ENCODE measurements at places on chromosomes 3 and 15. TPM values are rescaled to one million over a fixed set of nuclear protein-coding genes. Genes with fewer than 3 reads are reported as not detected.

DNA sequence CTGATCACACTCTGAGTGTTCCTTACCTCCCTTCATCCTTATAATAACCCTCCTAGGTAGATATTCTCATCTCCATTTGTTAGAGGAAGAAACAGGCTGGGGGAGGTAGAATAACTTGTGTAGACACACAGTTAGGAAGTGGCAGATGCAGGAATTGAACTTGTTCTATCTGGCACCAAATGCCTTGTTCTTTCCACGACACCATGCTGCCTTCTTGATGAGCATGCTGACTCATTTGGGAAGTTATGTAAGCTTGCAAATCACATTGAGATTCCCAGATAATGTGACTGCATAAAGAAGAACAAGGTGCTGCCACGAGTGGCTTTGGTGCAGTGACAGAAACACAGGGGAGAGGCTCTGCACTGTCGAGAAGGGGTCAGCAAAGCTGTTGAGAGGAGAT lies 27.5 kb upstream of the NDUFB4 start:
- H3K36me3 ChIP-seq, result no peaks in the 10 kb centered on the region
- ATAC-seq, result no peak
- no peaks in the 10 kb centered on the region for H3K4me1 ChIP-seq
- no peak overlapping the region for H3K27ac ChIP-seq

- no peak for ATAC-seq
- H3K27ac ChIP-seq, result peak overlapping the region; percentile 97
- H3K4me1 ChIP-seq, result peaks cover 48% of the 10 kb centered on the region
These were observed 5.2 kb downstream of the SIAH2 start for GRCh38 chr3:150757768-150758167.

GRCh38 chr3:12991861-12992281 lies 81.4 kb downstream of the IQSEC1 start:
- peaks cover 27% of the 10 kb centered on the region for H3K36me3 ChIP-seq
- H3K27ac ChIP-seq, result no peak overlapping the region
- no peaks in the 10 kb centered on the region for H3K27me3 ChIP-seq
- no peak for ATAC-seq
- peaks cover 40% of the 10 kb centered on the region for H3K4me1 ChIP-seq
- H3K4me3 ChIP-seq, result no peak overlapping the region

DNA sequence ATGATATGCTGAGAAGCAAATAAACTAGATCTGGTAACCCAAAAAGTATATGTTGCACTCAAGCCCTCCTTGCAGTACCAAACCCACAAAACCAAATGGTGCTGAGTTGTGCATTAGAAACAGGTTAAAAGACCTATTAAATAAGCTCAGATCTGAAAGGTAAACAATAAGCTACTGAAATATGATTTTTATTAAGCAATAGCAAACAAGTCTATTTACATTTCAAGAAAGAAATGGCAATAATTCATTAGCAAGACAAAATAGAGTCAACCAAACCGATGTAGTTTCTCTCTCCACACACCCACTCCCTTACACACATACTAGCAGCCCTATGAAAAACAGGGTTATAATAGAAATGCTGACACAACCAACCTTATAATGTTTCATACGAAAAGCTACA lies 760.3 kb downstream of the FHIT start:
- no peak overlapping the region for H3K4me3 ChIP-seq
- H3K36me3 ChIP-seq, result no peaks in the 10 kb centered on the region
- H3K27me3 ChIP-seq, result no peaks in the 10 kb centered on the region
- no peak for ATAC-seq

CSNK1G1 gene
- total RNA-seq, result 38.0 TPM

CHAC1 gene
- total RNA-seq, result 2.4 TPM

EPHB3 gene
- 0.11 TPM for total RNA-seq

TRPM1 gene
- total RNA-seq, result not detected

DNA sequence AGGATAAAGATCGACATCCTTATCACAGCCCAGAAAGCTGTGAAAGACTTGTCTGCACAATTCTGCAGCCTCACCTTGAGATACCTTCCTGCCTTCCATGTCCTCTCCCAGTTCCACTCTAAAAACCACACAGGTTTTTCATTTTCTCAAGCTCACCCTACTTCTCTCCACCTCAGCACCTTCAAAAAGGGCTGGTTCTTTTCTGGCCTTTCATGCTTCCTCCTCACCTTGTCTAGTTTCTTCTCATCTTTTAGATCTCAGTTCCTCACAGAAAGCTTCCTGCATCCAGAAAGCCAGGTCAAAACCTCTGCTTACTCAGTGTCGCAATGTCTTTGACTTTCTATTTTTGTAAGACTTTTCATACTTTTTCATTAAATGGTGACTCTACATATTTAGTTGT lies 140.2 kb upstream of the STT3B start:
- peaks cover 9% of the 10 kb centered on the region for H3K4me1 ChIP-seq
- H3K27me3 ChIP-seq, result peaks cover 3% of the 10 kb centered on the region
- no peak overlapping the region for H3K27ac ChIP-seq
- H3K4me3 ChIP-seq, result no peak overlapping the region
- H3K36me3 ChIP-seq, result no peaks in the 10 kb centered on the region

DNA sequence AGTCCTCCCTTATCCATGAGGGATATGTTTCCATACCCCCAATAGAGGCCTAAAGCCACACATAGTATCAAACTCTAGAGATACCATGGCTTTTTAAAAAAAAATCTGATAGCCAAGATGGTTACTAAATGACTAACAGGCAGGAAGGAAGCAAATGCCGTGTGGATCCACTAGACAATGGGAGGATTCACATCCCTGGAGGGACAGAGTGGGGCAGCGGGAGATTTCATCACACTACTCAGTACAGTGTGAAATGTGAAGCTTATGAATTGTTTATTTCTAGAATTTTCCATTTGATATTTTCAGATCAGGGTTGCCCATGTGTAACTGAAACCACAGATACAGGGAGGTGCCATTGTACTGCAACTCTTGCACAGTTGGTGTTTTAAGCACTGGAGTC lies 826.6 kb downstream of the SQOR start:
- no peaks in the 10 kb centered on the region for H3K27me3 ChIP-seq
- no peaks in the 10 kb centered on the region for H3K4me1 ChIP-seq
- H3K4me3 ChIP-seq, result no peak overlapping the region
- H3K36me3 ChIP-seq, result no peaks in the 10 kb centered on the region
- H3K27ac ChIP-seq, result no peak overlapping the region

DNA sequence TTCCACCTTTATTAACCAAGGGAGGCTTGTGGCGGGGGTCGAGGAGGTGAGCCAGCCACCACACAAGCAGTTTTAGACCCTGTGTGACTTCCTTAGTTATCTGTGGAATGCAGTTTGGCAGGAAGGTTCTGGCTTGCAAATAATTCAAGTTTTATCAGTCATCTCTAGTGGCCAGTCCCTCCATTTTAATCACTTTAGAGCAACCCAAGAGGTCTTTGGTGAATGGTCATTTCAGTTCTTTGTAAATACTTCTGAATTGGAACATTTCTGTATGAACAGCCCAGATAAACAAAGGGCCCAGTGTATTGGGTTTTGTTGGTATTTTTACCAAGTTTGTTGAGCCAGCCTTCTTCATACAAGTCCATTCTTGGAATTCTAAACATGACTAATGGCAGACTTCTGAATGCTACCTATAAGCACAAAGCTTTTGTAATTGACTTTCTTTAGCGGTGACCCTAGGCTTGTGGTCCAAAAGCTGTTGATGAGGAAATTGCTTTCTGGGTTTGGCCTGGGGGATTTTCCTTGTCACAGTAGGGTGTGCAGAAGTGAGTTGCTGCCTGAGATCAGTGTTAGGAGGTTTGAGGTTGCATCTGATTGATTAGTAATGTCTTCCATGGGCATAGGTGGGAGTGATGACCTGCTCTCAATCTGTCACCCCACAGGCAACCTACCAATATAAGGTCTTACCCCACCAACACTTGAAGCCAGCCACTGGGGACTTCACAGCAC lies 193.3 kb upstream of the TOPAZ1 start:
- H3K27me3 ChIP-seq, result peaks cover 31% of the 10 kb centered on the region
- no peak for ATAC-seq
- H3K4me3 ChIP-seq, result no peak overlapping the region
- H3K27ac ChIP-seq, result no peak overlapping the region
- no peaks in the 10 kb centered on the region for H3K4me1 ChIP-seq

DNA sequence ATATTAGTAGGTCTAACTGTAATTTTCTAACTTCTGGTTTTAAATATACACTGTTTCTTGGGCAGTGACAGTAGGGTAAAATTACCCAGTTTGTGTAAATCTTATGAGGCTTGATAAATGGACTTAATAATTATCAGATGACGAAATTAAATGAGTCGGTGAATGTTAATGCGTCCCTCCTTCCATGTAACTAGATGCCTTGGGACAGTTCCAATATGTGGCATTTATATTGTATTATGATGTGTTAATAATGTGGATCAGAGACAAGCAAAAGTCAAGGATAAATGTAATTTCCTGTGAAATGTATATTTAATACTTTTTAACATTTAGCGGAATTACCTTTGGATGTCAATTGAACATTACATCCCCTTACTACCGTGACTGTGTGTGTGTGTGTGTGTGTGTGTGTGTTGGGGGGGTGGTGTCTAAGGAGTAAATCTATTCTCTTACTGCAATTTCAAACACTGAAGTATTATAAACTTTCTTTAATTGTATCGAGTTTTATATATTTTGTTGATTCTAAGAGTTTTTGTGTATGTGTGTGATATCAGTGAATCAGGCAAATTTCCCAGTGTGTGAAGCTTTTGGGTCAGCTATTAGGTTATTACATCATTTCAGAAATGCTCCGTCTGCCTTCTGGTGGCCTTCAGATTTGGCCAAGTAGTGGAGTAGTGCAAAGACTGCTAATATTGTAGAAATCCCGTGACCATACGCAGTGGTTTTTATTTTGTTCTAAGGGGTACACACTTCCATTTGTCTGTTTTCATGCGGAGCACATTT lies 50.1 kb downstream of the CNTN4 start:
- H3K4me3 ChIP-seq, result no peak overlapping the region
- H3K27me3 ChIP-seq, result no peaks in the 10 kb centered on the region
- H3K36me3 ChIP-seq, result no peaks in the 10 kb centered on the region
- no peaks in the 10 kb centered on the region for H3K4me1 ChIP-seq
- ATAC-seq, result no peak

DNA sequence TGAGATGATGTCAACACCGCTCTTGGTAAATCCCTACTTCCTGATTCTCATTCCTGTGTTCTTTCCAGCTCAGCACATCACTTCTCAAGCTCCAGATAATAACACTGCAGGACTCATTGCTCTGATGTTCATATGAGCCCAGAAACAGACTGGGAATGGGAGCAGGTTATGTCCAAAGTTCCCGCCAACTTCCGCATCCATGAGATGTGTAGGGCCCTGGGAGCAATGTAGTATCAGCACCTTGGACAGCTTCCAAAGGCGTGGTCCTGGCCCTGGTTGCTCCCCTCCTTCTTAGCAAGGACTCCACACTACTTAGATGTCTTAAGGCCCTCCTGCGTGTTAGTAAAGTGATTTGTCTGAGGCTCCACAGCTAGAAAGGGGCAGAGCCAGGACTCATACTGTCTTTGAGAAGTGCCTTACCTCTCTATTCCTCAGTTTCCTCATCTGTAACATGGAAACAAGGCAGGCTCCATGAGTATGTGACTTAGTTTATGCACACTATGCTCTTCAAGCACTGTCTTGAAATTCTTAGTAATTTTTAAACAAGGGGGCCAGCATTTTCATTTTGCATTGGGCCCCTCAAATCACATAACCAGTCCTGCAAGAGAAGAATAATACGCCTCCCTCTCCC lies 27.9 kb upstream of the SLC6A1 start:
- peaks cover 32% of the 10 kb centered on the region for H3K27me3 ChIP-seq
- H3K4me1 ChIP-seq, result no peaks in the 10 kb centered on the region
- no peak for ATAC-seq
- no peak overlapping the region for H3K27ac ChIP-seq
- H3K36me3 ChIP-seq, result no peaks in the 10 kb centered on the region

DNA sequence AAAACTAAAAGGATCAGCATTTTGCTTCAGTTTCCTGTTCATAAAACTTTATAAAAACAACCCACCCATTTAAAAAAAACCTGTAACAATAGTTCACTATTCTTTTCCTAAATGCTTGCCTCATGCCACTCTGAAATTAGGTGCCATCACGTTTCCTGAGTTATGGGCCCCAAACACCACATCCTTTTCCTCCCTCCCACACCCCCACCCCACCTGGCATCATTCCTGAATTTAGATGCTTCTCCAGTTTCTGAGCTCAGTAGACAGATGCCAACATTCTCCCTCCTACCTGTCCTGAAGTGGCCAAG lies 11.9 kb upstream of the ARHGEF3 start:
- H3K36me3 ChIP-seq, result no peaks in the 10 kb centered on the region
- H3K27ac ChIP-seq, result peak overlapping the region; percentile 65
- ATAC-seq, result no peak

DNA sequence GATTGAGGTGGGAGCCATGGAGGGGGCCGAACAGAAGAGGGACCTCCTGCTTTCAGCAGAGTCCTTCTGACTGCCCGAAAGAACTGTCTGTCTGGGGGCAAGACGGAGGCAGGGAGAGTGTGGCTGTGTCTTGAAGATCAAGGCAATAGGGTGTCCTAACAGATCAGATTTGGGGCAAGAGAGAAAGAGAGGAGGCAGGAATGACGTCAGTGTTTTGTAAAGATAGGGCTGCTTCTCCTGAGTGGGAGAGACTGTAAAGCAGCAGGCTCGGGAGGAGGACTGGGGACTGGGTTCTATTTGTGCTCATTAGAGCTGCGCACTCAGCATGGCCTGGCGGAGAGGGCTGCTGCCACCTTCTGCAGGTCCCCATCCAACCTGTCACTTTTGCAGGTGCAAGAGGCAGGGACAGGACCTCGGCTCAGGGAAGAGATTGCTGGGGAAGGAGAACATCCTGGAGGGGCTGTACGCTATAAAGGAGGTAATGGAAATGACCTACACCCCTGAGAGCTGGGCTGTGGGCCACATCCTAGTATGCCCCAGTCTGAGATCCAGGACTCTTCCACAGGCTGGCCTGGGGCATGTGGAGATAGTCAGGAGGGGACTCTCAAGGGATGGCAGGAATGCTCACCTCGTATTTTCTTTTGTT lies 29.0 kb upstream of the FGD5 start:
- H3K27me3 ChIP-seq, result peaks cover 33% of the 10 kb centered on the region
- H3K4me1 ChIP-seq, result no peaks in the 10 kb centered on the region
- no peak overlapping the region for H3K27ac ChIP-seq
- no peak overlapping the region for H3K4me3 ChIP-seq
- ATAC-seq, result no peak
- no peaks in the 10 kb centered on the region for H3K36me3 ChIP-seq

GRCh38 chr15:66049353-66049752 lies 180.1 kb downstream of the RAB11A start:
- H3K4me3 ChIP-seq, result no peak overlapping the region
- peaks cover 3% of the 10 kb centered on the region for H3K27me3 ChIP-seq
- H3K36me3 ChIP-seq, result no peaks in the 10 kb centered on the region
- no peaks in the 10 kb centered on the region for H3K4me1 ChIP-seq
- no peak for ATAC-seq

PLSCR2 gene
- not detected for total RNA-seq

GRCh38 chr3:74055061-74055460 lies 430.3 kb upstream of the PDZRN3 start:
- H3K27ac ChIP-seq, result no peak overlapping the region
- no peak for ATAC-seq
- H3K4me3 ChIP-seq, result no peak overlapping the region
- H3K27me3 ChIP-seq, result no peaks in the 10 kb centered on the region

- H3K4me3 ChIP-seq, result no peak overlapping the region
- no peaks in the 10 kb centered on the region for H3K36me3 ChIP-seq
- peaks cover 3% of the 10 kb centered on the region for H3K27me3 ChIP-seq
- no peaks in the 10 kb centered on the region for H3K4me1 ChIP-seq
These were observed 20.6 kb upstream of the WWTR1 start for GRCh38 chr3:149678351-149678950.

GRCh38 chr15:62057341-62057980 lies 2.8 kb downstream of the VPS13C start:
- peak overlapping the region; percentile 14 for H3K4me3 ChIP-seq
- no peaks in the 10 kb centered on the region for H3K27me3 ChIP-seq
- H3K36me3 ChIP-seq, result peaks cover 33% of the 10 kb centered on the region
- H3K27ac ChIP-seq, result no peak overlapping the region
- H3K4me1 ChIP-seq, result peaks cover 24% of the 10 kb centered on the region
- ATAC-seq, result no peak

XCR1 gene
- total RNA-seq, result 0.05 TPM

Measured in activated T-helper 17 cell treated with anti-CD3 and anti-CD28 coated beads, Interleukin-2, amount 50 U/mL, for 72 hours (primary cell).